Activated naive CD4-positive, alpha-beta T cell treated with anti-CD3 and anti-CD28 coated beads, Interleukin-2, amount 50 U/mL, for 72 hours (primary cell): ENCODE measurements at places on chromosomes 2 and 18. TPM values are rescaled to one million over a fixed set of nuclear protein-coding genes. Genes with fewer than 3 reads are reported as not detected.

CRIM1 gene
- 3.3 TPM for total RNA-seq

ZBTB7C gene
- total RNA-seq = not detected

PROKR1 gene
- total RNA-seq = not detected

RASGRP3 gene
- total RNA-seq = 2.5 TPM

KIF5C gene
- total RNA-seq = 16.4 TPM

INO80B gene
- total RNA-seq = 50.3 TPM

CHCHD5 gene
- 46.2 TPM for total RNA-seq

NYAP2 gene
- total RNA-seq = 0.04 TPM

CERKL gene
- not detected for total RNA-seq
